ENCODE measurements at places on chromosomes 12 and 14.
A peak's percentile ranks its signal among the peaks of the same experiment; 100 is the strongest.

- DNase-seq, result no peak
Measured at GRCh38 chr12:4939418-4940023, 29.8 kb downstream of the KCNA1 start.

DNA sequence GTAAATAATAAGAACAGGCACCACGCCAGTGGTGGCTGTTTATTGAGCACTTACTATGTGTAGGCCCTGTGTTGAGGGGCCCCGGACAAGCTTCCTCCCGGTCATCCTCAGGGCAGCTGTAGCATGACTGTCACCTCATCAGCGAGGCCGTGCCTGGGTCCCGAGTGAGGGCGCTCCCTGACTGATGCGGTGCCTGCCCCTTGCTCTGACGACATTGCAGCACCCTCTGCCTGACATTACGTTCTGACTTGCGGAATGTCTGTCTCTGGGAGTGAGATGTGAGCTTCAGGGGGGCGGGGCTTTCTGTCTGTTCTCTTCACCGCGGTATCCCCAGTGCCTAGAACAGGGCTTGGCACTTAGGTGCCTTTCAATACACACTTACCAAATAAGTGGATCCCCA lies 167.6 kb downstream of the RBM19 start:
- DNase-seq, result no peak

- no peak for DNase-seq
Measured at GRCh38 chr14:63276492-63277342, 42.0 kb downstream of the GPHB5 start.

GRCh38 chr12:117587631-117588287 lies 226.3 kb upstream of the NOS1 start:
- DNase-seq, result peak; percentile 87

DNA sequence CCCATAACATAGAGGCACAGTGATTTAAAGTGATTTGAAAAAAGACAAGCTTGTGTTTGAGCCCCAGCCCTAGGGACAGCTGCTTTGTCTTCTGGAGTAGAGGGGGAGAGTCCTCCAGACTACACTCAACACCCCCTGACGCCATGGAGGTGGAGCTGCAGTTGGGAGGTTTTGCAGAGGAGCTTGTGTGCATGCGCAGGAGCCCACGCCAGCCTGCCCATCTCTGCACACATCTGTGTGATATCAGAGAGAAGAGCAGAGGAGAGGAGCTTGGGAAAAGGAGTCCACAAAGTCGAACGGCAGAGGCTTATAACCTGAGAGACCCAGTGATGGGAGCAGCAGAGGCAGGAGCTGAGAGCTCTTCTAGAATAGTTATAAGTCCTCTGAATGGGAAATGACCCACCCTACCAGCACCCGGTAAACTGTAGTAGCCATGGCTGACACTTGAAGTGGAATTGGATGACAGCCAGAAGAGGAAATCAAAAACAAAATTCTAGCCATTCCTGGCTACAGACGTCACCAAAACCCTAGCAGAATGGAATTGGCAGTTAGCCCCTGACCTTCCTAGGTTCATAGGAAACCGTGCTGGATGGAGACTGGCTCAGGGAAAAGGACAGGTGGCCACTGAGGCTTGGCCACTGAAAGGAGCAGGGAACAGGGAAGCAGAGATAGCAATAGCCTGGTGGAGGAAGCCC lies 185.1 kb upstream of the VASH1 start:
- DNase-seq, result no peak

- DNase-seq, result no peak
Measured at GRCh38 chr14:105477660-105478397, 3.2 kb downstream of the CRIP2 start.

GRCh38 chr12:90953956-90954421 lies 987 bp downstream of the CCER1 start:
- DNase-seq, result no peak

GRCh38 chr12:105723494-105723893 lies 393.0 kb downstream of the C12orf75 start:
- no peak for DNase-seq

GRCh38 chr12:28583701-28584261 lies 393.5 kb downstream of the CCDC91 start:
- no peak for DNase-seq

- DNase-seq, result no peak
Measured at GRCh38 chr14:80988735-80989429, 33.5 kb downstream of the TSHR start.

DNA sequence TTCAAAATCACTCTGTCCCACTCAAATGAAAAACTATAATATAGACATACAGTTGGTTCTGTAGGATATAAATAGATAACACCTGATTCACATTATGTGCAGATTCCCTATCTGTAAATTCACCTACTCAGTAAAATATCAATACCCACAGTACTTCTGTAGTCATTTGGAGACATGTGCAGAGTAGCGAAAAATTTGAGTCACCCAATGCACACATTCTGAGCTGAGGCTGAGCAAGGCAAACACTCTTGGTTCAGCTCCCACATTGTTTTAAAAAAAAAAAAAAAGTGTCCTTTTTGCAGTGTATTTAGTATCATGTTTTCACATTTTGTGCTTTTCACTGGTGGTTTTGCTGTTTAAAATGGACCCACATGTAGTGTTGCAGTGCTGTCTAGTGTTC lies 27.3 kb upstream of the BBS10 start:
- no peak for DNase-seq

GRCh38 chr12:3097186-3097804 lies 20.1 kb downstream of the TSPAN9 start:
- no peak for DNase-seq

DNA sequence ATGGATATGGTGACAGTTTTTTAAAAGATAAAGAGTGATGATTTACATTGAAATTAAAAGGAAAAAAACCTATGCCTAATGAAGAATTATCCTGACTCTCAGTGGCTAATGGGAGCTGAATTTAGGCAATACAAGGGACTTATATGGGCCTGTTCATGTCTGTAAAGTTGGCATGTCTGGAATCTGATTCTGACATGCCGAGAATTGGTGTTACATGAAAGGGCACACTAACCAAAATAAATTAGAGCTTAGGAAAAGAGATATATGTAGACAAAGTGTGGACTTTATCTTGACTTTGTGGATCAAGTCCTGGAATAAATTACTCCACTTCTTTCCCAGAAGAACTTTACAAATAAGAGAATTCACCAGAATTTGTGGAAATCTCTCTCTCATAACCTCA lies 1.1 kb downstream of the TDG start:
- DNase-seq, result no peak

DNA sequence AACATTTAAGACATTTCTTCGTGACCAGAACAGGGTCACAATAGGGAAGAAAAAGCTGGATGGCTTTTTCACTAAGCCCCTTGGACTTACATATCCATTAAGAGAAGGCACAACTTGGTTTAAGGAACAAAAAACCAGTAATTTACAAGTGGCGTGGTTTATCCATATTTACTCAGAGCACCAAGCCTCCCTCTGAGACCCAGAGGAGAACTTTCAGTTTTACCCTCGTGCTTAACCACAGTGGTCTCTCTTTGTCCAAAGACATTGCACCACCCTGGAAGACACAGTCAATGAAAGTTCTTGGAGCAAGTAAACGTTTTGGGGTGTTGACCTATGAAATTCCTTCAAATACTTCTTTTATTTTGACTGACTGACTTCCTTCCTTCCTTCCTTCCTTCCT lies 52.5 kb downstream of the SSPN start:
- DNase-seq, result no peak

GRCh38 chr14:32578181-32578580 lies 249.1 kb downstream of the AKAP6 start:
- no peak for DNase-seq

- DNase-seq, result no peak
Measured at GRCh38 chr14:89232265-89233070, 184.6 kb downstream of the FOXN3 start.

GRCh38 chr12:86597431-86597830 lies 341.2 kb upstream of the MGAT4C start:
- no peak for DNase-seq

GRCh38 chr14:53346988-53347387 lies 193.9 kb upstream of the DDHD1 start:
- no peak for DNase-seq

- DNase-seq, result no peak
Measured at GRCh38 chr12:100579844-100580243, 6.4 kb downstream of the GAS2L3 start.

GRCh38 chr12:73514672-73515071 lies 1023.0 kb upstream of the ATXN7L3B start:
- no peak for DNase-seq
